ENCODE measurements at places on chromosomes 6 and 20.

DNA sequence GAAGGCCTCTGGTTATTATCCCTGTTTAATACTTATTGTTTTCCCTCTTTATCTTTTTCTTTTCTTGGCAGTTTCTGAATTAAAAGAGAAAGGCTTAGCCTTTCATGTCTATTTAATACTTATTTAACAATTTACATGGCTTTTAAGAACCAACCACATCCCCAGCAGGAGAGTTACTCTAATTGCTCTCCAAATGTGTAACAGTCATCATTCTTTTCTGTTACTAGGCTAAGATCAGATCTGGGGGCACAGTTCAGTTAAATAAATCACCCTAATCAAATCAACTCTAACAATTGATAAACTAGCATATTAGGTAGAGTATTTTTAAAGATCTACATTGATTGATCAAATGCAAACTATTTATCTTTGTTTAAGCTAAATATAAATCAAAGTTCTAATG lies 54.1 kb upstream of the NT5E start:
- DNase-seq: no peak

GRCh38 chr20:44594730-44595129 lies 12.4 kb downstream of the PKIG start:
- DNase-seq: no peak

- no peak for DNase-seq
These were observed 196.8 kb downstream of the ADGB start for GRCh38 chr6:146795479-146796133.

DNA sequence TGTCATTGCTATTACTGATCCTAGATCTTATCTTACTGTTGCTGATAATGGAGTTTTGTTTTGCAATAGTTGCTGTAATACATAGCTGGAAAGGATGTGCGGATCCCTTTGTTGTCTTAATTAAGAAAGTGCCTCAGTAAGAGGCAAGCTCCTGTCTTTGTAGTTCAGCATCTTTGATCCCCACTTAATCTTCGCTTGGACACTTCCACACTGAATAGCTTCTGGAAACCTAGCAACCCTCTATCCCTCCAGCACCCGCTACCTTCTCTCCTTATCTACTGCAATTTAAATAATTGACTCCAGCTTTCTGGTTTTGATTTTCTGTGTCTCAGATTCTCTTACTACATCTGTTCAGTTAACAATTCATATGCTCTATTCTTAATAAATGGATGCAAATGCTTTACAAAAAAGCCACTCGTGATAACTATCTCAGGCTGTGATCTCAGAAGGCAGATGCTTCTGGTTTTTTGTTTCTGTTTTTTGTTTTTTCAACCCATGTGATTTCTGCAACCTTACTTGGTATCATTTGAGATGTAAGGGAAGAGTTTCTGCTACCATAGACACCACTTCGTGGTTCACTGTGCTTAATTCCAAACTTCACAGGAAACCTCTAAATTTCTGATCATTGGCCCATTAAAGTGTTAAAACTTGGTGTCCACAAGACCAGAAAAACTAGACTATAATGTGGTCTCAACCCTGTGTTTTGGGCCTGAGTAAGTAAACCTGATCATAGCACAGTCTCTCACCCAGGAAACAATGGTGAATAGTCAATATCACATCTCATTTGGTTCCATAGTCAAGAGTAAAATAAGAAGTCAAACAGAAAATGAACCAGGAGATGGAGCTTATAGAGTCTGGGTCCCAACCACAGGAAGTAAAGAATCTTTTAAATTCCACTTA lies 352.1 kb upstream of the SOX4 start:
- DNase-seq: no peak

DNA sequence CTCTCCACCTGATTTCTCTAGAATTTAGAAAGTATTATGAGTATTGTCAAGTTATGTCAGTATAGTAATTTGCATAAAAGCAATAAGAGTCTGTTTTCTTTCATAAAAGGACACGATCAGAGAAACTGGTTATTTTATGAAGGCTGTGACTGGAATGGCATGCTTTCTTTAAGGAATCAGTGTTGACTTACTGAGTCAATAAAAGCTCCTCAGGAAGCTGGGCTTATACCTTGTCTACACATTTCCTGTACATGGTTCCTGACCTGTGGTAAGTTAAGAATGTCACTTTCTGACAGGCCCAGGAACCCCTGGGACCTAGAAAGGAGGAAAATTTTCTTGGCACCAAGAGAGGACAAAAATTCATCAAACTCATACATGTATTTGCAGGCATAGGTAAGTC lies 1224.0 kb upstream of the ADGRB3 start:
- no peak for DNase-seq

DNA sequence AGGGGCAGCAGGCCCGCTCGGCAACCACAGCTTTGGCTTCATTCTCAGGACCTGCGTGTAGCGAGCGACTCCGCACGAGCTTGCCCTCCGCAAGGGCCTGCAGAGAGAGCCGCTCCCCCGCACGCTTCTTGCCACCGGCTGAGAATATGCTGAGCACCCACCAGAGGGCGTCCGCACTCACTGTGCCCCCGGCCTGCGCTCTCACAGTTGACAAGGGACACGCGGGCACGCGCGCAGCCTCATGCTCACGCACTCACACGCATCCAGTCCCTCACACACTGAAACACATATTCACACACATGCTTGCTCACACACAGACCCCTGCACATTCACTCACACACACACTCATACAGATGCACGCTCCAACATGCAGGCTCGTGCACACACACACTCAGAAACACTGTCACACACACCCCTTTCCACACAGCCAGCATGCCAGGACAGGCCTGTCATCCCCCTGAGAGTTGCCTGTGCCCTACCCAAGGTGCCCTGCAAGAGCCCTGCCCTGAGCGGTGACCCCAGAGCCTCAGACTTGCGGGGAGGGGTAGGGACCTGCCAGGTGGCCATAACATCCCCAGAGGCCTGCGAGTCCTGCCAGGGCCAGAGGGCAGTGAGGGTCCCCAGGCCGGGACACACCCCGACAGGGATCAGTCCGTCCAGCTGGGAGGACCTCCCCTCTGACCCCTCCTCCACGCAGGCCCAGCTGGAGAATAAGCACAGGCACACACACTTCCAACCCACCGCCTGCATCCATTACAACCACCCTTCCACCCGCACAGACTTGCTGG lies 174.1 kb downstream of the BMP7 start:
- DNase-seq: peak; percentile 72
